ENCODE measurements at places on chromosomes 3 and 15.

- peak; percentile 21 for DNase-seq
Measured at GRCh38 chr15:87816811-87817210, 439.7 kb downstream of the NTRK3 start.

GRCh38 chr3:10440684-10441083 is 64.7 kb downstream of the ATP2B2 start:
- DNase-seq = no peak

DNA sequence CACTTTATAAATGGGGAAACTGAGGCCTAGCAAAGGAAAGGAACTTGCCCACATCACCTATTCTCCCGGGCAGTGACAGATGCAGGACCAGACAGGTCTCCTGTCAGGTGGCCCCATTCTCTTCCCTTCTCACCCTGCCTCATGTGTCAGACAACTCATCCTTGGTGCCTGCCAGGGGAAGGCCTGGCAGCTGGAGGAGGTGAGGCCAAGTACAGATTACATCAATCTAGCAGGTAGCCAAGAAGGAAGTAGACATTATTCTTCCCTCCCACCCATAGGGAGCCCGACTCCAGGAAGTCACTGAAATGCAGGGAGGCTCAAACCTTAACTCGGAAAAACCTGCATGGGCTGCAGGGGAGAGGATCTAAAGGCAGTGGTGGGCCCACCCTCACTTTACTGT is 39.6 kb downstream of the DAPK2 start:
- DNase-seq = no peak

- no peak for DNase-seq
Measured at GRCh38 chr3:119257654-119258410, 17.2 kb upstream of the B4GALT4 start.

DNA sequence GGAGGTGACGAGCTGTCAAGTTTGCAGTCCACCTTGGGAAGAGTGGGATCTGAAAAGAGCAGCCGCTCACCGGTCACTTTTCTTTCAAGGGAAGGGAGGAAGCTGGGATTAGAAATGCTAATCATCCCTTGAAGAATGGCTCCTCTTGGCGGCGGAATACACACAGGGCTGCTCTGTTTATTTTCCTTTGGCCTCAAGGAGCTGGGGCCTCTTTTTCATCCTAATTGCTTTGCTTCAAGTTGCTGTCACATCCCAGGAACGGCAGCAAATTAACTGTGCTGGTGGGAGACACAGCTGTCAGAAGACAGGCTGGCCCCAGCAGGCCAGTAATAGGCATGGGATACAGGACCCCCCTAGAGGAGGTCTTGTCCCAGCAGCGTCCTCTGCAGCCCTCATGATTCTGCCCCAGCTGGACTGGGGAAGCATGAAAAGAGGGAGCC is 6.7 kb downstream of the KBTBD13 start:
- no peak for DNase-seq

Measured in HFF-Myc (cell line).